ENCODE measurements at places on chromosomes 4 and X. TPM values are rescaled to one million over a fixed set of nuclear protein-coding genes. Genes with fewer than 3 reads are reported as not detected.

ARHGEF38 gene
- total RNA-seq = not detected

FAM53A gene
- 1.4 TPM for total RNA-seq

ETDB gene
- total RNA-seq = not detected

HEPH gene
- 70.2 TPM for total RNA-seq

MAGEA11 gene
- not detected for total RNA-seq

CMC4 gene
- total RNA-seq = 7.1 TPM

FRAS1 gene
- 0.26 TPM for total RNA-seq

PRKG2 gene
- total RNA-seq = 20.3 TPM

VCX2 gene
- total RNA-seq = not detected

HSFX2 gene
- total RNA-seq = 0.32 TPM

NEUROG2 gene
- total RNA-seq = not detected

TKTL2 gene
- total RNA-seq = not detected

MAML3 gene
- 0.52 TPM for total RNA-seq

VCX gene
- not detected for total RNA-seq

C4orf36 gene
- 2.1 TPM for total RNA-seq

ADH1B gene
- 104 TPM for total RNA-seq

SOWAHB gene
- not detected for total RNA-seq

MAGEH1 gene
- 27.6 TPM for total RNA-seq

AADAT gene
- 2.1 TPM for total RNA-seq

PAGE2B gene
- not detected for total RNA-seq

SFRP2 gene
- not detected for total RNA-seq

GUCY1A1 gene
- total RNA-seq = 8.5 TPM

USP26 gene
- not detected for total RNA-seq

SLITRK4 gene
- total RNA-seq = not detected

OTUD6A gene
- not detected for total RNA-seq

ASB9 gene
- total RNA-seq = 1.4 TPM

GLOD5 gene
- not detected for total RNA-seq

DNAAF6 gene
- total RNA-seq = not detected

PSAPL1 gene
- not detected for total RNA-seq

SPIN2A gene
- total RNA-seq = 2.4 TPM

CCNQ gene
- total RNA-seq = 31.1 TPM

MAGEC1 gene
- total RNA-seq = not detected

NAP1L2 gene
- total RNA-seq = 3.5 TPM

GAGE12H gene
- total RNA-seq = not detected

LRAT gene
- total RNA-seq = 0.17 TPM

KIAA1210 gene
- not detected for total RNA-seq

GK2 gene
- not detected for total RNA-seq

TMEM154 gene
- total RNA-seq = 2.7 TPM

ZNF711 gene
- 0.69 TPM for total RNA-seq

ANKRD50 gene
- 27.7 TPM for total RNA-seq

TLR8 gene
- total RNA-seq = not detected

POU4F2 gene
- not detected for total RNA-seq

FAM184B gene
- total RNA-seq = not detected

FAM9B gene
- total RNA-seq = not detected

CSAG1 gene
- total RNA-seq = not detected

WDR45 gene
- 65.4 TPM for total RNA-seq

ARHGAP6 gene
- 5.5 TPM for total RNA-seq

ZNF81 gene
- 3.5 TPM for total RNA-seq

ATP1B4 gene
- total RNA-seq = not detected

IL9R gene
- total RNA-seq = not detected

F11 gene
- not detected for total RNA-seq

PRSS12 gene
- total RNA-seq = 40.7 TPM

Measured in bronchial smooth muscle cell (primary cell).